ENCODE measurements at places on chromosomes 3 and 15. TPM values are rescaled to one million over a fixed set of nuclear protein-coding genes. Genes with fewer than 3 reads are reported as not detected.

The ITIH3 gene
- total RNA-seq: 1.1 TPM

The C3orf49 gene
- total RNA-seq: not detected

The CLDN18 gene
- not detected for total RNA-seq

The REC114 gene
- not detected for total RNA-seq

The CRBN gene
- total RNA-seq: 53.9 TPM

The C2CD4A gene
- total RNA-seq: not detected

The ACSBG1 gene
- total RNA-seq: not detected

The ZIC1 gene
- total RNA-seq: not detected

- no peak overlapping the region for H3K4me3 ChIP-seq
- H3K36me3 ChIP-seq: peaks cover 83% of the 10 kb centered on the region
- DNase-seq: no peak
- no peaks in the 10 kb centered on the region for H3K27me3 ChIP-seq
- peaks cover 14% of the 10 kb centered on the region for H3K4me1 ChIP-seq
Observed at GRCh38 chr3:128066114-128066513, 13.9 kb downstream of the SEC61A1 start.

- H3K27ac ChIP-seq: no peak overlapping the region
- no peaks in the 10 kb centered on the region for H3K27me3 ChIP-seq
- H3K4me3 ChIP-seq: no peak overlapping the region
- DNase-seq: peak; percentile 52
- H3K36me3 ChIP-seq: no peaks in the 10 kb centered on the region
Observed at GRCh38 chr3:177498037-177498857, 301.0 kb upstream of the TBL1XR1 start.

- no peak overlapping the region for H3K27ac ChIP-seq
- no peaks in the 10 kb centered on the region for H3K27me3 ChIP-seq
- no peaks in the 10 kb centered on the region for H3K36me3 ChIP-seq
- no peak for DNase-seq
- no peaks in the 10 kb centered on the region for H3K4me1 ChIP-seq
Observed at GRCh38 chr3:59784164-59784563, 734.3 kb upstream of the CFAP20DC start.

DNA sequence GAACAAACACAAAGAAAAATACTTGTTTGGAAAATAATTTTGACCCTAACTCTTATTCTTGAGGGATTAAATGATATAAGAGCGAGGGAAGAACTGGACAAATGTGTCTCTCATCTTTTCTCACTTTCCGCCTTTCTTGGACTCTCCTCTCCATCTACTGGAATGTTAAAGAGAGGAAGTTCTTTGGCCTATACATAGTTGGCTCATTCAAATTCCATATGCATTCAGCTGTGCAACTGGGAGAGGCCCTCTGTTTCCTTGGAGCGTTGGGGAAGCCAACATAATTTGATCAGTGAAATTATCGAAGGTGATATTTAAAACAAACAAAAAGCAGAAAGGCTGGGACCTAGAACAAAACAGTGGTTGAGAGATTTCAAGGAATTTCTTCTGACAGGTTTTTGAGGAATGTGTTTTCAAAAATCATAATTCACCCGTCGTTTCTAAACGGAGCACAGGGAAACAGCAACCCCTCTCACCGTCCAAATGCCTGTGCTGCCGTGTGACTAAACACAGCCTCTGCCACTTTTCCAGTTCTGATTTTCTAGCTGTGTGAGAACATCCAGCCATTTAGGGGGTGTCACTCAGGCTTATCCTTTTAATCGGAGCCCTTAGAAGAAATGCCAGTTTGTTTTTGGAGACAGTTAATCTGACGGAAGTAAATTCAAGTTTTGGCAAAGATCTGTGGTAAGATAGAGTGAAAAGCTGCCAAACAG, 489.9 kb downstream of the SOX2 start:
- no peaks in the 10 kb centered on the region for H3K27me3 ChIP-seq
- H3K36me3 ChIP-seq: no peaks in the 10 kb centered on the region
- H3K4me3 ChIP-seq: no peak overlapping the region
- H3K27ac ChIP-seq: no peak overlapping the region
- no peaks in the 10 kb centered on the region for H3K4me1 ChIP-seq

- peaks cover 8% of the 10 kb centered on the region for H3K4me1 ChIP-seq
- H3K27me3 ChIP-seq: no peaks in the 10 kb centered on the region
- H3K27ac ChIP-seq: no peak overlapping the region
- H3K4me3 ChIP-seq: peak overlapping the region; percentile 26
Observed at GRCh38 chr3:20060974-20061685, 20.9 kb downstream of the KAT2B start.

DNA sequence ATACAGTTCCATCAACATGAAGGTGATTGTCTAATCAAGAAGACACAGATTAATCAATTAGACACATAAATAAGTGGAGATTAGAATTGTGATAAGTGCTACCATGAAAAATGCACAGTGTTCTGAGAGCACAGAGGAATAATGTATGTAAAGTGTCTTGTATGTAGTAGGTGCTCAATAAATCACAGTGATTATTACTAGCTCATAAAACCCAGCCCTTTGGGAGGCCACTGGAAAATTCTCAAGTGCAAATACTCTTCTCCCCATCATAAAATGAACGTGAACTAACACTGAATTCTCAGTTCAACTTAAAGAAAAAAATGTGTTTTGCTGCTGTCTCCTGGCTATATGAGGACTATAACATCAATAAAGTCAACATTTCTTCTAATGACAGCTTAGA, 368.2 kb downstream of the FOXP1 start:
- H3K27me3 ChIP-seq: no peaks in the 10 kb centered on the region
- no peak for DNase-seq
- H3K36me3 ChIP-seq: 0 out of 2 replicates have a peak, but pooled peaks cover 2% of the 10 kb centered on the region

GRCh38 chr3:16789344-16790120, 95.2 kb upstream of the PLCL2 start:
- H3K27me3 ChIP-seq: no peaks in the 10 kb centered on the region
- no peak for DNase-seq
- no peak overlapping the region for H3K27ac ChIP-seq
- no peaks in the 10 kb centered on the region for H3K36me3 ChIP-seq

GRCh38 chr15:52716536-52716935, 37.3 kb upstream of the ATOSA start:
- H3K4me3 ChIP-seq: no peak overlapping the region
- DNase-seq: no peak
- no peak overlapping the region for H3K27ac ChIP-seq
- peaks cover 7% of the 10 kb centered on the region for H3K27me3 ChIP-seq
- no peaks in the 10 kb centered on the region for H3K4me1 ChIP-seq

GRCh38 chr3:19539518-19540392, 391.4 kb downstream of the KCNH8 start:
- H3K27me3 ChIP-seq: no peaks in the 10 kb centered on the region
- DNase-seq: no peak
- H3K4me3 ChIP-seq: no peak overlapping the region
- H3K36me3 ChIP-seq: no peaks in the 10 kb centered on the region

DNA sequence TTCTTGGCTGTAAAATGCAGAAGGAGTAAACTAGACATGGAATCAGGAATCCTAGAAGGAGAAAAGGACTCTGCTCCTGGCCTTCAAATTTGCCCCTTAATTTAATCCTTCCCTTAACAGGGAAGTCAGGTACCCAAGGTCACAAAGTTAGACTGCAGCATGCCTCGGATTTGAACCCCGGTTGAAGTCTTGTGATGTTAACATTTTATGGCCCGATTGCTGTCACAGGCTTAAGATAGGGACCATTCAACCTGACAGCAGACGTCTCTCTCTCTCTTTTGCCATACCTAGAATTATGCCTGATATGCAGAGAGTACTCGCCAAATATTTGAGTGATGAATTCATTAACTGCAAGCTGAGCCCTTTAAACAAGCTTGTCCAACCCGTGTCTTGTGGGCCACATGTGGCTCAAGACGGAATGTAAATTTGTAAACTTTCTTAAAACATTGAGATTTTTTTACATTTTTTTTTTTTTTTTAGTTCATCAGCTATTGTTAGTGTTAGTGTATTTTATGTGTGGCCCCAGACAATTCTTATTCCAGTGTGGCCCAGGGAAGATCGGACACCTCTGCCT, 217.2 kb downstream of the THSD4 start:
- no peaks in the 10 kb centered on the region for H3K27me3 ChIP-seq
- H3K36me3 ChIP-seq: peaks cover 18% of the 10 kb centered on the region
- H3K4me1 ChIP-seq: peaks cover 67% of the 10 kb centered on the region
- peak; percentile 89 for DNase-seq
- H3K4me3 ChIP-seq: no peak overlapping the region
- H3K27ac ChIP-seq: peak overlapping the region; percentile 100

DNA sequence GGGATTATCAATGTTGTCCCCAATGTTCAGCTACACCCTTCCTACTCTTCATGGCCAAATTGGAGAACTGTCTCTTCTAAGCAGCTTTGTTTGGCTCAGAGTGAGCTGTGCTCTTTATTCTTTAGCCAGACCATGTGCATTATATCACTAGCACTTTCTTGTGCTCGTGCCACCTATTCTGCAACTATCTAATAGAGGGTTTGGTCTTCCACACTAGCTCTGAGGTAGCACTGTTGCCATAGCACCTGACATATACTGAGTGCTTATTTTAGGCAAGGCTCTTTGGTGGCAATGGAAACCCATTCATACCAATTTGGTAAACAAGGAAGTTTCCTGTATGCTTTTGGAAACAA, 394.3 kb upstream of the C2CD4B start:
- no peaks in the 10 kb centered on the region for H3K4me1 ChIP-seq
- no peak for DNase-seq
- H3K27me3 ChIP-seq: peaks cover 2% of the 10 kb centered on the region
- H3K36me3 ChIP-seq: no peaks in the 10 kb centered on the region

GRCh38 chr3:184642631-184643285, 69.1 kb downstream of the MAGEF1 start:
- no peak for DNase-seq
- H3K27me3 ChIP-seq: peaks cover 46% of the 10 kb centered on the region
- H3K4me1 ChIP-seq: no peaks in the 10 kb centered on the region
- no peak overlapping the region for H3K27ac ChIP-seq
- no peaks in the 10 kb centered on the region for H3K36me3 ChIP-seq

GRCh38 chr3:167814441-167814951, 79.0 kb downstream of the SERPINI1 start:
- H3K4me3 ChIP-seq: no peak overlapping the region
- no peaks in the 10 kb centered on the region for H3K27me3 ChIP-seq
- no peak overlapping the region for H3K27ac ChIP-seq
- peak; percentile 11 for DNase-seq

GRCh38 chr15:62089616-62090015, 22.8 kb downstream of the C2CD4A start:
- H3K27me3 ChIP-seq: peaks cover 2% of the 10 kb centered on the region
- no peaks in the 10 kb centered on the region for H3K36me3 ChIP-seq
- DNase-seq: no peak
- H3K27ac ChIP-seq: no peak overlapping the region
- no peaks in the 10 kb centered on the region for H3K4me1 ChIP-seq
- H3K4me3 ChIP-seq: no peak overlapping the region

- no peak overlapping the region for H3K4me3 ChIP-seq
- DNase-seq: no peak
- no peaks in the 10 kb centered on the region for H3K4me1 ChIP-seq
Observed at GRCh38 chr3:177238686-177239216, 41.5 kb upstream of the TBL1XR1 start.

GRCh38 chr3:122169911-122170310, 13.6 kb upstream of the CASR start:
- no peaks in the 10 kb centered on the region for H3K4me1 ChIP-seq
- no peaks in the 10 kb centered on the region for H3K27me3 ChIP-seq
- H3K4me3 ChIP-seq: no peak overlapping the region
- DNase-seq: no peak

DNA sequence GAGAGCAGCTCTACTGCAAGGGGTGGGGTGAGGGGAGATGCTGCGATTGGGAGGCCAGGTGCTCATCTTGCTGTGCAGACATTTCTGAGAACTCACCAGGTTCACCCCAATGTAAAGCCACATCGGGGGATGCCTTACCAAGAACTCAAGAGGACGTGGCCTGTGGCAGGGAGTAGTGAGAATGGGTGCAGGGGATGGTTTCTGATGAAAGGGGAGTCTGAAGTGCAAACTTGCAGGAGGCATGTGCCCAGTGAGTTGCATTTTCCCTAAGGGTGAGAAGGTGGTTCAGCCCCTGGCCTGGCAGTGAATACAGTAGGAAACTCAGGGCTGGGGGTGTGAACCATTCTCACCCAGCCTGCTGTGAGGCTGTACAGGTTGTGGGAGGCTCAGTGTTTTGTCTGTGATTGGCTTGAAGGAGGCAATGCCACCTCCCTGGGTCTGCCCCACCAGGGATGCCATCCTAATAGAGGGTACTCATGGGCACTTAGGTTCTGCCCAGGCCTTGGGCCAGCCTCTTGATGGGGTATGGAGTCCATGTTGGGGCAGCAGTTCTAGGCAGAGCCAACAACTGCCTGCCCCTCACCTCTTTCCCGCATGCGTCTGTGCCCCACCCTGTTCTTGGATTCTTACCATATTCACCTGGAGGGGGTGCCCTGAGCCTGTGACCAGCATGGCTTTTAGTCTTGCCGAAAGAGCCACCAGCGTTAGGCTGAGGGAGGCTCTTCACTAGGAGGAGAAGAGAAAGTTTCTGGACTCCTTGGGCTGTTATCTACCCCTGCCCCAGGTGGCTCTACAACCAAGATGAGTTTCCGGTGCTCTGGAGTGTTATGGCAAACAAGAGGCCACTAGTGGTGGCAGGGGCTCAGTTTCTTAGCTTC, 4.5 kb downstream of the HEMK1 start:
- H3K27me3 ChIP-seq: no peaks in the 10 kb centered on the region
- no peak for DNase-seq
- H3K4me3 ChIP-seq: no peak overlapping the region

DNA sequence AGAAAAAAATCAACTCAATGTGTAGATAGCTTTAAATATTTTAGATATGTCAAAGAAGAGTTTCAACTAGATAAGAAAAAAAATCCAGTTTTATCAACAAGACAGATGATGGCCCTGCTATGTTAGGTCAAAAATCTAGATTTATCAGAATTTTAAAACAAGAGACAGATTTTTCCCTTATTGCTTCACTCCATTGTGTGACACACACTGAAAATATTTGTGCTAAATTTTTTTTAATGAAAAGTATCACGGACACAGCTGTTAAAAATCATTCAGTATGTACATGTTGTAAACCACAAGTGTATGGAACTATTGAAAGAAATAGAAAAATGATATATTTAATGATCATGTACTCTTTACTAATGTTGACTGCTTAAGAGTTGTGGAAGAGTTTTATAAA, 43.6 kb downstream of the FOXB1 start:
- no peaks in the 10 kb centered on the region for H3K4me1 ChIP-seq
- H3K27ac ChIP-seq: no peak overlapping the region
- no peak for DNase-seq
- no peaks in the 10 kb centered on the region for H3K36me3 ChIP-seq
- H3K4me3 ChIP-seq: no peak overlapping the region

DNA sequence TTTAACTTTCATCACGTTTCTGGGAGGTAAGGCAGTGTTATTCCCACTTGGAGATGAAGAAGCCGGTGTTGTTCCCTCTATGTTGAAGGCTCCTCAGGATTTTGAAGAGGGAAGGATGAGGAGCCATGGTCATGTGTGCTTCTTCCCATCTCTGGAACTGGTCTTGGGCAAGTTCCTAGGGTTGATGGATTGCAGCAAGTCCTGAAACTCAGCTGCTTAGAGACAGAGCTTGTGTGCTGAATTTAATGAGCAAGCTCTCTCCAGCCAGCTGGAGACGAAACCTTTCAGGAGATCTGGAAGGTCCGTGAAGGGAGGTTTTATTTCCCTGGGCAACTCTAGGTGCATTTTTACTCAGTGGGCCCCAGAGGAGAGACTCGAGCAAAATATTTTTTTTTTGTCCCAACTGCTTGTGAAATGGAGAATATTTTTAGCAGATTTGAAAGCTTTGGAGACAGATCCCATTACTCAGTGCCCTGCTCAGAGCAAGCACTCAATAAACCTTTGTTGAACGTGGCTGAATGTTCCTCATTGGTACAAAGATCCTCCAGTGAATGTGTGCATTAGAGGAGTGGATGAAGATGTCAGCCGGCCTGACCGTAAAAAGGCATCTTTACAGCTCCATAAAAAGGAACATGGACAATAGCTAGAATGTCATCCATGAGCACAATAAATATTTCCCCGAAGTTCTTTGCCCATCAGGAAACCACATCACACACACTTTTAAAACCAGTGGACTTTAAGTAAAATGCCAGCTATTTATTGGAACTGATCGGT, 55.6 kb upstream of the RGMA start:
- H3K27me3 ChIP-seq: no peaks in the 10 kb centered on the region
- DNase-seq: no peak
- no peak overlapping the region for H3K4me3 ChIP-seq
